ENCODE measurements at places on chromosomes 7 and 10.

GRCh38 chr7:11709196-11709595 is 122.8 kb downstream of the THSD7A start:
- no peak for DNase-seq

GRCh38 chr7:141466151-141466904 is 84.9 kb upstream of the AGK start:
- no peak for DNase-seq

DNA sequence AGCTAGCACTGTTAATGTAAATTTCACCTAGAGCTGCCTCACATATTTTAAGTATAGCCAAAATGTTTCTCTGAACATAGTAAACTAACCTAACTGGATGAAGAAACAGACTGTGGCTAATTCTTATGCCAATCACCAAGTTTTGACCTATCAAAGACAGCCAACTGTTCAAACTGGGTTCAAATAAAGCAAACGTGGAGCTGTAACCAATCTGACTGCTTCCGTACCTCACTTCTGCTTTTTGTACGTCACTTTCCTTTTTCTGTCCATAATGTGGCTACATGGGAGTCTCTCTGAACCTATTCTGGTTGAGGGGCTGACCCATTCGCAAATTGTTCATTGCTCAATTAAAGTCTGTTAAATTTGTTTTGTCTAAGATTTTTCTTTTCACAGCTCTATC is 66.3 kb upstream of the ETV1 start:
- DNase-seq, result no peak

- DNase-seq, result no peak
Measured at GRCh38 chr7:55273186-55273980, 91.8 kb upstream of the LANCL2 start.

GRCh38 chr10:13272164-13272571 is 27.7 kb downstream of the PHYH start:
- DNase-seq, result no peak

- DNase-seq, result no peak
Measured at GRCh38 chr10:132879408-132880127, 62.8 kb downstream of the CFAP46 start.

DNA sequence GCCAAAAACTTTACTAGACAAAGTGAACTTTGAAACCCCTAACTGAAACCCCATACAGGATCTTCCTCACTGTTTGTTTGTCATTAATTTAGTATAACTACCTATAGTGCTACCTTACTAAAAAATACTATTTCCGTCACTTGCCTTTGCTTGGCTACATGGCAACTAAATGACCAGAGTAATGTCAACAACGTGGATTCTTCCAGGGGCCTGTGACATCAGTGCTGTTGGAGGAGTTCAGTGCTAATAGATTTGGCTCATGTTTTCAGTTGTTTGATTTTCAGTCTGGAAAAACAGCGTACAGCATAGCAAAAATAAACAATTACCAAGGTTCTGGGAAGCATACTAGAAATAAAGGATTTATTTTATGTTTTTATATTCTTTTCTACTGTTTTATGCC is 3.0 kb upstream of the ASB15 start:
- DNase-seq, result no peak

- no peak for DNase-seq
Measured at GRCh38 chr10:85919491-85920021, 447.0 kb downstream of the GRID1 start.

- no peak for DNase-seq
Measured at GRCh38 chr7:149706398-149706797, 67.0 kb downstream of the ZNF467 start.

DNA sequence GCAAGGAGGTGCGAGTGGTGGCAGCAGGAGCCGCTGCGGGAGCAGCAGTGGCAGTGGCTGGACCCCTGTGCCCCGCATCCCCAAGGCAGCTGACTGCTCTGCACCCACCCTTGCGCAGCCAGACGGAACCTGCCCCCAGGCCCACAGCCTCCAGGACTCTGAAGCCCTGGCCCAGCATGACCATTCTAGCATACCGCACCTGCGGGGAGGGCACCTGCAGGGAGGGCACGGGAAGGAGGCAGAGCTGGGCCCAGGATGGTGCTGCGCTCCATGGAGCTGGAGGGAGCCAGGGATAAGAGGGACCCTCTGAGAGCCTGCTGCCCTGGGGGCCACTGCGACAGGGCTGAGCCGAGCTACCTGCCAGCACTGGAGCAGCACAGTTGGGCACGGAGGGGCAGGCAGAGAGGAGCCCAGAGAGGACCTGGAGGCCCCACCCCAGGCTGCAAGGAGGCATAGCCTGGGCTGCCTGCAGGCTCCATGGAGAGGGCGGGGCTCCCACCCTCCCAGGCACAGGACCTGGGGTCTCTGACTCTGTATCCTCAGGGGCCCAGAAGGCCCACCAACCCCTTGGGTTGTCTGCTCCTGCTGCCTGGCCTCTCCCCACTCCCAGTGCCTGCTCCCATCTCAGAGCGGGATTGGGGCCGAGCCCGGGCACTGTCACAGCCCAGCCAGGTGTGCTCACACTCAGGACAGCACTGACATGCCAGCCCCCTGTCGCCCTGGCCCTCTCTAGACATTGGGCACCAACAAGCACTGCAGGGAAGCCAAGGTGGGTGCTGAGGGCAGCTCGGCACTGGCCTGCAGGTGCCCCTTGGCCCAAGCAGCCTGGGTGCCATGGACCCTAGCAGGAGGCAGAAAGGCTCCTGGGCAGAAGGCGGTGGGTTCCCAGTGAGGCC is 87.6 kb downstream of the HTR7 start:
- DNase-seq, result no peak

DNA sequence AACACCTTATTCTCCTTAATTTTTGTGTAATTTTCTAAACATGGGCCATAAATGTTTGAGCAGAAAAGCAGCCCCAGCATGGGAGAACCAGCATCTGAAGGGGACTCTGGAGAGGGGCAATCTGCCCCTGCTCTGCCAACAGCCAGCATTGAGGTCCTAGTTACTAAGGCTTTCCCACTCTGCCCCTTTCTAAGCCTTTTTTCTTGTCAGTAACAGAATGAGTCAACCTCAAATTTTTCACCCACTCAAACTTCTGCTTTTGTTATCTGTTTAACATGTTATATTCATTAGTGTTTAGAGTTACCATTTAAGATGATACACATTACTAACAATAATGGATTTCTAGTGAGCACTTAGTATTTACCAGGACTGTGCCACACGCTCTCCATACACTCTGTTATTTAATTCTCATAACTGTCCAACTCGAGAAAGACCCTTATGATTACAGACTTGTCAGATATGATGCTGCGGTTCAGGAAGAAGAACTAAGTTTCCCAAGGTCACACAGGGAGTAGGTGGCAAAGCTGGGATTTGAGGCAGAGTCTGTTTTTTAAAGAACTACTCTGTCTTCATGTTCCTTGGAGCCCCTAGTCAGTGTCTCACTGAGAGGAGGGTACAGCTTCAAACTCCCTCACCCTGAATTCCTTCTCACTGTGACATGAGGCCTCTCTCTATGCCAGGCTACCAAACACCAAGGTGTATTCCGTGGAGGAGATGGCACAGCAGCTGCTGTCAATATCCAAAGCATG is 19.9 kb upstream of the GPAM start:
- no peak for DNase-seq

DNA sequence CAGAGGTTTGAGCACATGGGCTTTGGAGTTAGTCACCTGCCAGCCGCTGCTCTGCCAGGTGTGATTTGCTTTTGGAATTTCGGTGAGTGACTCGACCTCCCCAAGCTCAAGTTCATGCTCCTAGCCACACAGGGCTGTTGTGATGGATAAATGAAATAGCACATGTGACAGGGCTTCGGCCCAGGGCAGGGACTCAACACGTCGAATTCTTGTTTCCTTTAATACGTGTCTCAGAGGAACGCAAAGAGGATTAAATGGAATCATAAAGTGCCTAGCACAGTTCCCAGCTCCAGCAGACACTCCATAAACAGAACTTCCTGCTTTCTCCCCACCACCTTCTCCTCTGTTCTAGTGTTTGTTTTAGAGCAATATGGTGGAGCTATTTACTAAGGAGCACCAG is 88.3 kb upstream of the CHST15 start:
- no peak for DNase-seq

- DNase-seq, result no peak
Measured at GRCh38 chr7:90894122-90894521, 298.0 kb downstream of the CDK14 start.

- DNase-seq, result no peak
Measured at GRCh38 chr7:40297741-40298311, 163.0 kb downstream of the SUGCT start.

DNA sequence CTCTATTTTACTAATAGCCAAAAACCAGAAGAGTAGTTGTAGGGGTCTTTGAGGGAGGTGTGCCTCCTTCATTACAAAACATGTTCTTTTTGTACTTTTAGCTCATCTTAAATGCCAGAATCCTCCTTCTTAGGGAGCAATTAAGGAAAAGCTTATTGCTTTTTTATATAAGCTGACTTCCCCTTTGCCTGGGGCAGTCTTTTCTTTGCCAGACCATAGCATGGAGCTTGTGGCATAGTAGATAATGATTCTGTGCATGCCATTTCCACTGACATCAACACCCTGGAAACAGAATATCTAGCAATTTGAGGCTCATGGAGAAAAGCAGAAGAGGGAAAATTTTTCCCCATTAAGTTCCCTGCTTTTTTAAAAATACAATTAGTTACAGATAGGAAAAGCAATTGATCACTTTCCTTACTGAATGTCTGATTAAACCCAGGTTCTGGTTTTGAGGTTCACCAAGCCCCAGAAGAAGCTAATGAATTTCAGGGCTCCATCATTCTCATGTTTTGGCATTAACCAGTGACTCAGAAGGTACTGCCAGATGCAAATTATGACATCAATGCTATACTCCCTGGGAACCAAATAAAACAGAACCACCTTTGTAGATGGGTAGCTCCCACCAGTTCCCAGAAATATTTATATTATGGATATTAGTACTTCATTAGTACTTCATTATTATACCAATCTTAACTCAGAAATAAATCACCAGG is 410.6 kb downstream of the KCNMA1 start:
- no peak for DNase-seq
